ENCODE measurements at places on chromosomes 6 and 20. TPM values are rescaled to one million over a fixed set of nuclear protein-coding genes. Genes with fewer than 3 reads are reported as not detected.

Gene NRN1
- total RNA-seq = 1.7 TPM

Gene TINAG
- not detected for total RNA-seq

GRCh38 chr6:3001773-3002293 lies 2.1 kb downstream of the NQO2 start:
- DNase-seq = peak; percentile 50

Gene SMPDL3A
- 2.4 TPM for total RNA-seq

DNA sequence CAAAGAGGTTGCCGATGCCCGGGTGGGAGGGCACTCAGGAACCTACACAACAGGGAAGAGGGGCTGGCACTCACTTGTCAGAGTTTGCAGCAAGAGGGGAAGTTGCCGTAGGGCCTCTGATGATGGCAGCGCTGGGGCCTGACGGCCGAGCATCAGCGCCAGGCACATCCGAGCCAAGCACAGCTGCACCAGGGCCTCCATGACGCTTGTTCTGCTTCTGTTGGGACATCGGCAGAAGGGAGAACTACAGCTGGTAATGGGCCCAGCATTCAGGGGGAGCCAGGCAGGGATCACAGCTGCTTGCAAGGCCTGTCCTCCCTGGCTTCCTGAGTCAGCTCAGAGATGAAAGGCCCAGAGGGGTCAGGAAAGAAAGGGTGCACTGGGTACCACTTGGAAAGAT lies 367.7 kb downstream of the CDH4 start:
- no peak for DNase-seq

- DNase-seq = no peak
Observed at GRCh38 chr6:15254070-15254975, 8.5 kb downstream of the JARID2 start.

GRCh38 chr6:44432726-44433125 lies 45.2 kb downstream of the CDC5L start:
- DNase-seq = no peak

- DNase-seq = no peak
Observed at GRCh38 chr20:32251470-32251869, 26.0 kb upstream of the KIF3B start.

DNA sequence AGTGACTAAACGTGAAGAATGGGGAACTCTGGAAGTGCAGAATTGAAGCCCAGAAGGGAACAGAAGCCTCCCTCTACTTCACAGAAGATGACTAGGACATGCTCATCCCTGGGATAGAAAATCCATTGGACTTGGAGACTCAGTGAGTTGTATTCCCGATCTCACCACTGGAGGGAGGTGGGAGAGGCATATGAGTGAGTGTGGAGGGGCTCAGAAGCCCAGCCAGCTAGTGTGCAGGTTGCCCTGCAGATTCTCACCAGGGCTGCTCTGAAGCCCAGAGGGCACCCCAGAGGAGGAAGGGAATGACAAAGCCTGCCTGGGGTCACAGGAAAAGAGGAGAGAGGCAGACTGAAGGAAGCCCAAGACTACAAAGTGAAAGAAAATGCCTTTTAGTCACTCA lies 42.1 kb upstream of the HLA-E start:
- no peak for DNase-seq

Gene SRMS
- not detected for total RNA-seq

Gene SLC22A2
- not detected for total RNA-seq

Gene MCCD1
- total RNA-seq = not detected

DNA sequence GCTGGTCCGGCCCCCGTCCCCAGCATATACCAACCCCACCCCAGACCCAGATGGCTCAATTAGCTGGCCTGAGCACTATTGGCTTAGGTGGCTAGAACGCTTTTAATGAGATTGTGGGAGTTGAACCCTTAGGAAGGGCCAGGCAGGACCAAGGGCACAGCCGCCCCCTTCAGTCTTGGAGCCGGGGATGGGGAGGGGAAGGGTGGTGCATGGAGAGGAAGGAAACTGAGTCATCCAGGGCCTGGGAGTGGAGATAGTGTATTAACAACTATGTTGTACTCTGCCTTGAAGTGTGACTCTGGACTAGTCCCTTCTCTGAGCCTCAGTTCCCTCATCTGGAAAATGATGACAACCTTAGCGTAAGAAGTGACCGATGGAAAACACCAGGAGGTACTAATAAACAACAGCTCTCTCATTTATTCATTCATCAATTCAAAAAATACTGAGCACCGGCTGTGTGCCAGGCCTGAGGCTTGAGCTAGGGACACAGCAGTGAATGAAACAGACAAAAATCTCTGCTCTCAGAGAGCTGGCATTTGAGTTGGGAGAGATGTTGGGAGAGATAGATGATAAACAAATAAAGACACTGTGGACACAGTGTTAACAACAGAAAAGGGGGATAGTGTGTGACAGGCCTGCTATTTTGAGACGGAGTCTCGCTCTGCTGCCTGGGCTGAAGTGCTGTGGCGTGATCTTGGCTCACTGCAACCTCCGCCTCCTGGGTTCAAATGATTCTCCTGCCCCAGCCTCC lies 11.5 kb downstream of the PEDS1 start:
- peak; percentile 50 for DNase-seq

Gene THBS2
- 3.2 TPM for total RNA-seq

- DNase-seq = no peak
Observed at GRCh38 chr6:161971043-161971442, 697.2 kb upstream of the AGPAT4 start.

DNA sequence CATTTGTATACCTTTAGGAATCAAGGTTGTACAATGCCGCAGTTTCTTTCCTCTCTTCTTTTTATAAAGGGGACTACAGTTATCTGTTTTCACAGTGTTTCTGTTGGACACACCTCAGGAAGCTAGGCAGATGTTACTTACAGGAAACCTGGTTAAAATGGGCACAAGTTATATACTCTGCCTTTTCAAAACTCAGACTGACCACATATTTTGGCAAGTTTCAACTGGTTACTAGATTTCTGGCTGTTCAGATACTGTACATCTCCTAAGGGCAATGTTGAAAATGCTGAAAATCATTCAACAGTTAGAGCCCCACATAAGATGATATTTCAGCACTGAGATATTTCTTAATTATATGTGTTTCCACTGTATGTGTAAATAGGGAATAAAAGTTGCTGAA lies 92.5 kb upstream of the SLC35B3 start:
- DNase-seq = no peak

Gene PXDC1
- 104 TPM for total RNA-seq

DNA sequence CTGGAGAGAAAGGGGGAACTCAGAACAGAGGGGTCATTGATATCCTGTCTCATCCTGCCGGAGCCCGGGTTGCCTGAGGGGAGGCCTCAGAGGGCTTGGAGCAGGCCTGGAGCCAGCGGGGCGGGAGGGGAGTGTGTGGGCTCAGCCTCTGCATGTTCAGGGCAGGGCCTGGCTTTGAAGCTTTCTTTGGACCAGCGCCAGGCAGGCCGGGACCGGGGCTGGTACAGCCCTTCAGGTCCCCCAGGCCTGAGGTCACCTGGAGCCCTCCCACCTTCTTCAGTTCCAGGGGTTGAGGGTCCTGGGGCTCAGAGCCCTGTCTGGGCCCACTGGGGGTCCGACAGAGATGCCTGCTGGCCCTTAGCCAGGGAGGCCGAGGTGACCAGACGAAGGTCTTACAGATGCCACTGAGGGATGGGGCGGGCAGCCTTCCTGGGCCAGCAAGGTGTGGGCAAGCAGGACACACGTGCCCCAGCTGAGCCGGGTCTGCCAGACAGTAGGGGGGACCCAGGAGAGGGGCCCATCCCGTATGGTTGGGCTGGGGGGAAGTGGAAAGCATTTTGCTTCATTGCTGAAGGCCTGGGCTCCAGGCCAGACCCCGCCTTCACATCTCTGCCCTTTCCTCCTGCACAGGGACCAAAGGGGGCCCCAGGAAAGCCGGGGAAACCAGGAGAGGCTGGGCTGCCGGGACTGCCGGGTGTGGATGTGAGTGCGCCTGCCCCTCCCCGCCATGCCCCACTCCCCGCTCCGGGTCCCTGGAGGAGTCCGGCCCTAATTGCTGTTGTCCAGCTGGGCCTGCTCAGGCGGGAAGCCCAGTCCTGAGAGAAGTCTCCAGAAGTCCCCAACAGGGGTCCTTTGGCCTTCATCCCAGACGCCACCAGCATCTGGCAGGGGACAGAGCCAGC lies 2.0 kb downstream of the COL9A3 start:
- DNase-seq = no peak

- no peak for DNase-seq
Observed at GRCh38 chr6:105136431-105137350, 43.1 kb downstream of the POPDC3 start.

DNA sequence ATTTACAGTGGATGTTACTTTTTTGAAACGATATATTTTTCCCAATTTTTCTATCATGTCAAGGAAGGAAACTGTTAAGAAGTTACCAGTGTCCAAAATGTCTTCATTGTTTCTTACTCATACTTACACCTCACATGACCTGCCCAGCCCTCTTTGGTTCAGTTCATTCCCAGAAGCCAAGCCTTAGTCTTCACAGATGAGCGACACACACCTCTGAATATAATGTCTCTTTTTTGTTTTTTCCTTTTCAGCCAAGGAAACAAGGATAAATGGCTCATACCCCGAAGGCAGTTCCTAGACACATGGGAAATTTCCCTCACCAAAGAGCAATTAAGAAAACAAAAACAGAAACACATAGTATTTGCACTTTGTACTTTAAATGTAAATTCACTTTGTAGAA lies 225.2 kb downstream of the SMOC2 start:
- DNase-seq = no peak

DNA sequence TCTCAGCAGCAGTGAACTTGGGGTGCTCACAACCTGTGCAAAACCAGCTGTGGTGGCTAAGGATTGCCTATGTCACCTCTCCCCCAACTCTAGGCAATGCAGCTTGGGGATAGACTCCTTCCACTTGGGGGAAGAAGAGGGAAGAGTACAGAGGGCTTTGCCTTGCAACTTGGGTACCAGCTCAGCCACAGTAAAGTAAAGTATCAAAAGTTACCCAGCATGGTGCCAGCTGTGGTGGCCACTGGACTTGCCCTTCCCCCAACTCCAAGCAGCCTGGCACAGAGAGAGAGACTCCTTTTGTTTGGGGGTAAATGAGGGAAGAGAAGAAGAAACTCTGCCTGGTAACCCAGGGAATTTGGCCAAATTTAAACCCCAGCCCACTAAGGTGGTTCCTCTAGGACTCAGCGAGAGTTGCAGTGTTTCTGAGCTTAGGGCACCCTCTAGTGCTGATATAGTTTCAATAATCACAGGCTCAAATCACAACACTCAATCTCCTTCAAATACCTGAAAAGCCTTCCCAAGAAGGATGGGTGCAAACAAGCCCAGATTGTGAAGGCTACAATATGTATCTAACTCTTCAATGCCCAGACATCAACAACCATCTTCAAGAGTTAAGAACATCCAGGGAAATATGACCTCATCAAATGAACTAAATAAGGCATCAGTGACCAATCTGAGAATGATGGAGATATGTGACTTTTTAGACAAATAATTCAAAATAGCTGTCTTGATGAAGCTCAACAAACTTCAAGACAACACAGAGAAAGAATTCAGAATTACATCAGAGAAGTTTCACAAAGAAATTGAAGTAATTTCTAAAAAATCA lies 7.6 kb upstream of the DEFB129 start:
- DNase-seq = no peak

DNA sequence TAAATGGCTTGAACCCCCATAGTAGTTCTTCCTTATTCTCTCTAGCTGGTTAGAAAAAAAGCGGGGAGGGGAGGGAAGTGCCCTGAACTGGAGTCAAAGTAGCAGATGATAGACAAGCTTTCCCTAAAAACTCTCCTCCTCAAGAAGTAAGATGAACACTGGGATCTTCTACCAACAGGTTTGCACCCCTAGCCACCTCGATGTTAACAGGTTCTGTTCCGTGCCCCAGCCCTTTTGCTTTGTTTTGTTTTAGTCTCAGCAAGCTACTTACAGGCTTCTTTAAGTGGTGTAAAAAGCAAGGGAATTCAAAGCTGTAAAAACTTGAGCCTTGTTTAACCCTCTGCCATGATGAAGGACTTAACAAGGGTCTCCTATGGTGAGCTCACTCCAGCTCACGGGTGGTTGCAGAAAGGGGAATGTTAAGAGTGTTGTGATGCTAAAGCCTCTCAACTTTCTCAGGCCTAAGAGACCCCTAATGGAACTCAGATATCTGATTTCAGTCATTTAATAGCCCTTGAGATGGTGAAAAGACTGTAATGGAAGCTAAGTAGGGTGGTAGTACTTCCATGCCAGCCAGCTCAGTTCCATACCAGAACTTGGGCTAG lies 106.0 kb downstream of the FOXO3 start:
- DNase-seq = no peak

GRCh38 chr6:67458265-67458664 lies 1176.8 kb upstream of the ADGRB3 start:
- DNase-seq = no peak

DNA sequence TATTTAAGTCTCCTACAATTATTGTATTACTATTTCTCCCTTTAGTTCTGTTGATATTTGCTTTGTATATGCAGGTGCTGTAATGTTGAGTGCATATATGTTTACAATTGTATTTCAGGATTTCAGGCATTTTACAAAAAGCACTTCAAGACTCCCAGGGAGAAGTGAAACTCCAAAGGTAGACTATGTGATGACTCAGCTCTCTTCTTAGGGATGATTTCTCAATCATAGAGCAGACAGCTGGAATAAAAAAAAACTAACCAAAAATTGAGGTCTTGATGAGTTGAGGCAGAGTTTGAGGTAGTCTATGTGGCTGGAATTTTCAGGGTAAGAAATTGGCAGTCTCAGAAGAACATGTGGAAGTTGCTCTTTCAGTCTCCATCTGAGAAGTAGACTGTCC lies 786.1 kb downstream of the TFAP2A start:
- no peak for DNase-seq

GRCh38 chr20:10089871-10090587 lies 55.2 kb downstream of the ANKEF1 start:
- DNase-seq = no peak

DNA sequence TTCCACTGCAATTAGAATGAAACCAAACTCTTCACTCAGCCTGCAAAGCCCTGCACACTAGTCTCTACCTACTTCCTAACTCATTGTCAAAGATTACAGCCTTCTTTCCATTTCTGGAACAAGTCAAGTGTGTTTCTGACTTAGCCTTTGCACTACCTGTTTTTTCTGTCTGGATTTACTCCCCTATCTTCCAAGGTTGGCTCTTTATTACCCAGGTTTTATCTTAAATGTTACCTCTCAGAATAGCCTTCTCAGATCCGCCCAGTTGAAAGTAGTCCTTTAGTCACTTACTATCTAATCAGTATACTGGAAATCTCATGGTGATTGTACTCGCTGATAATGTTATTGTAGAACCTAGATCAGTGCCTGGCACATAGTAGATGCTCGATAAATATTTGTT lies 42.7 kb downstream of the TBPL1 start:
- DNase-seq = no peak

Gene EPPIN
- not detected for total RNA-seq

GRCh38 chr6:106927531-106928398 lies 46.8 kb downstream of the CD24 start:
- no peak for DNase-seq

DNA sequence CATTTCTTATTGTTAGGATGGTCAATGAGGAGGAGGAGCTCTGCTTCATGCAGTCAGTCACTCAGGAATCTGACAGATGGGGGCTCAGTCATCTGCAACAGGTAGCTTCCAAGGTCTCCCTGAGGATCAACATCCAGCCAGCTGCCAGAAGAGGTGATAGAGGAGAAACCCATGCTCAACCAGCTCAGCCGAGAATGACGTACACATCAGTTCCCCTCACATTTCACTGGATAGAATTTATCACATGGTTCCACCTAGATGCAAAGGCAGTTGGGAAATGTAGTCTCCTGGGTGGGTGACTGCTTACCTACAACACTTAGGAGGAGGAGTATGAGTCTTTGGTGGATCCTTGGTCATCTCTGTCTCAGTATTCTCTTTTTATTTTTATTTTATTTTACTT lies 144.5 kb downstream of the CEBPB start:
- no peak for DNase-seq

GRCh38 chr6:89693207-89693606 lies 54.7 kb upstream of the LYRM2 start:
- DNase-seq = no peak
